Thyroid gland (tissue), 4 donors: ENCODE measurements at places on chromosomes 6 and 20. TPM values are rescaled to one million over a fixed set of nuclear protein-coding genes. Genes with fewer than 3 reads are reported as not detected.

DNA sequence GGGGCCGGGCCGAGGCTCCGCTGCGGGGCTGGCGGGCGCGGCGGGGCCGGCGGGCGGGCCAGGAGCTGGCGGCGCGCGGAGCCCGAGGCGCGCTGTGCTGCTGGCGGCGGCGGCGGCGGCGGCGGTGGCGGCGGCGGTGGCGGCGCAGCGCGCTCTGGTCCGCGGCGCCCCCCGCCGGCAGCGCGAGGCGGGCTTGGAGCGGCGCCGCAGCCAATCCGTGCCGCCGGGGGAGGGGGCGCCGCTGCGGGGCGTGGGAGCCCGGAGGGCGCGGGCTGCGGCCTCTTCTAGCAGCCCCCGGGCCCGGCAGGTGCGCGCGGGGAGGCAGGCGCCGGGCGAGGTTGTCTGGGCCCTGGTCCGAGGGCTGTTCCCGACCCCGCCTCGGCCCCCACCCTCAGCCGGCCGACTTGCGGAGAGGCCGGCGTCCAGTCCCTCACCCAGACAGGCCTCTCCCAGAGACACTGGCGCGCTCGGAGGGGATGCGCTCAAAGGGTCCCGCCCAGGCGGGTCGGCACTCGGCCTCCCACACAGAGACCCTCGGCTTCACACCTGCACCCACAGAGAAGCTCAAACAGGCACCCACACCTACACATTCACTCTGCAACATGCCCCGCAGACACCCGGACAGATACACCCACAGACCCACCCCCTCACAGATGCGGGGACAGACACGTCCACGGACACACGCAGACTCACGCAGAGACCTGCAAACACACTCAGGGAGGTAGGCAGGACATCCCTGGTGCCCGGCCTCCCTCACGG lies at the start of gene RIMS4:
Gene RIMS4 (minus strand): TSS at position 156 of the 759 bp plus-strand sequence. CDS start 275 bp downstream, outside the sequence.
- peaks cover 11% of the 10 kb centered on the region for H3K4me1 ChIP-seq
- no peaks in the 10 kb centered on the region for H3K27me3 ChIP-seq
- no peaks in the 10 kb centered on the region for H3K36me3 ChIP-seq
- no peak within 1 kb of the TSS for H3K27ac ChIP-seq

DNA sequence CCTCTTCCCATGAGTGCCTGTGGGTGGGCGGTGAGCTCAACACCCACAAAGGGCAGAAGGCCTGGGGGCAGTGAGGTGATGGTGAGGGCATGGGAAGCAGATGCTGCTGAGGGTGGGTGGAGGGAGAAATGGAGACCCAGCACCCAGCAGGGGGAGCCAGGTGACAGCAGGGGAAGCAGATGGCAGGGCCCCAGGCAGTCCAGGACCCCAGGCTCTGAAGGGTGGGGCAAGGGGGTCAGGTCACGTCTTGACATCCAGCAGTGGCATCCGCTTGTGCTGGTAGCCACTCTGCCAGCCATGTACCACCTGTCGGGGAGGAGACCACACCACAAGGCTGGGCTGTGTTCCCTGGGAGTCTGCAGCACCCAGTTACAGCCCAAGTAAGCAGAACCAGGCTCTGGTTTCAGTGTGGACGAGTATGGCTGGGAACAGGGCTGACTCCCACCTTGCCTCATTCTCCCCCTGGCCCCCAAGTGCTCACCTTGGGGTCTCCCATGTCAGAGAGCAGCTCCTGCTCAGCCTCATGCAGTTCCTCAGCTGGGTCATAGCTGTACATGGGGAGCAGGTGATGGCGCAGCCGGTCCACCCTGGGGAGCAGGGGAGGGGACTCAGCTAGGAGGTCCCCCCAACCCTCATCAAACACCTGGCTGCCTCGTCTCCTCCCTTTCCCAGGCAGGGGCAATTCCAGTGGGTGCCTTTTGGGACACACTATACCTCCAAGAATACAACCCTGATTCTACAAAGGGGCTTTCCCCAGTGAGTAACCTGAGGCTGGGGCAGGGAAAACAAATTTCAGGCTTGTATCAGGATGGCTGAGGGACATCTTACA lies 2.0 kb downstream of the SMIM29 start:
- DNase-seq: peak; percentile 25
- H3K4me1 ChIP-seq: peaks cover 5% of the 10 kb centered on the region
- H3K36me3 ChIP-seq: no peaks in the 10 kb centered on the region
- H3K4me3 ChIP-seq: no peak overlapping the region
- H3K27me3 ChIP-seq: no peaks in the 10 kb centered on the region

DNA sequence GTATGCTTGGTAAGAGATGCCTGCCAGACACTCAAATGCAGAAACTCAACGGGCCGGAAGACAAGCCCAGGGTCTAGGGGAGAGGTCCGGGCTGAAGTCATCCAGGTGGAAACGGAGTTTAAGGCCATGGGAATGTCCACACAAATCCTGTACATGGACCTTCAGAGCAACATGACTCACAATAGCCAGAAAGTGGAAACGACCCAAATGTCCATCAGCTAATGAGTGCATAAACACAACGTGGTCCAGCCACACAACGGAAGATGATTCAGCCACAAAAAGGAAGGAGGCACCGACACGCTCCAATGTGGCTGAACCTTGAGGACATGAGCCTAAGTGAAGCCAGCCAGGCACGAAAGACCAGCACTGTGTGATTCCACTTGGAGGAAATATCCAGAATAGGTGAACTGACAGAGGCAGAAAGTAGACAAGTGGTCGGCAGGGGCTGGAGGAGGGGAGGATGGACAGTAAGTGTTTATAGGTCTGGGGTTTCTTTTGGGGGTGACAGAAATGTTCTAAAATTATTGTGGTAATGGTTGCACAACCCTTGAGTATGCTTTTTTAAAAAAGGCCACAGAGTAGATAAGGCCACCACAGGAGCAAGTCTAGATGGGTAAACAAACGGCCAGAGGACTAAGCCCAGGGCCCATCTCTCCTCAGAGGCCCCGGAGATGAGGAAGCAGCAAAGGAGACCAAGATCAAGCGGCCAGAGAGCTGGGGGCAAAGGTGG lies 105.6 kb downstream of the PREX1 start:
- H3K36me3 ChIP-seq: no peaks in the 10 kb centered on the region
- H3K4me3 ChIP-seq: no peak overlapping the region
- peak overlapping the region; percentile 36 for H3K27ac ChIP-seq
- no peaks in the 10 kb centered on the region for H3K27me3 ChIP-seq
- no peaks in the 10 kb centered on the region for H3K4me1 ChIP-seq

MRPL14 gene
- total RNA-seq: 80.5 TPM

MROH8 gene
- total RNA-seq: 2.3 TPM

DNA sequence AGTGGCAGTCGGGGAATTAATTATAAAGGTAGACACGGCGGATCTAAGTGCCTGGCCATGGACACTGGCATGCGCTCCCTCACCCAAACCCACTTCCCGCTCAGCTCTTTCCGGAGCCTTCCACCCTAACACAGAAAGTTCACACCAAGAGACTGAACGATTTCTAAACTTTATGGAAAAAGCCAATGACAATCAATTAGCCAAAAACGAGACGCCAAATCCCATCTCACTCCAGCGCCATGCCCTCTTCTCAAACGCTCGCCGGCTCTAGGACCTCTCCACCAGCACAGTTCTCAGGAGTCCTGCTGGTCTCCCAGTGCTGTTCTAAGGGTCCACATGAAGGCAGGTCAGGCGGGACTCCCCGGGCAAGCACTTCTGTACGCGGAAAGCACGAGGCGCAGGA lies 641 bp downstream of the SF3B5 start:
- no peaks in the 10 kb centered on the region for H3K36me3 ChIP-seq
- H3K27ac ChIP-seq: no peak overlapping the region
- peak overlapping the region; percentile 72 for H3K4me3 ChIP-seq
- peaks cover 14% of the 10 kb centered on the region for H3K4me1 ChIP-seq

- no peaks in the 10 kb centered on the region for H3K36me3 ChIP-seq
- no peaks in the 10 kb centered on the region for H3K27me3 ChIP-seq
- no peak overlapping the region for H3K4me3 ChIP-seq
- H3K4me1 ChIP-seq: no peaks in the 10 kb centered on the region
Observed at GRCh38 chr6:68196645-68197044, 438.4 kb upstream of the ADGRB3 start.

SLC35D3 gene
- total RNA-seq: not detected

GPSM3 gene
- 5.2 TPM for total RNA-seq

TLDC2 gene
- 1.5 TPM for total RNA-seq

DNA sequence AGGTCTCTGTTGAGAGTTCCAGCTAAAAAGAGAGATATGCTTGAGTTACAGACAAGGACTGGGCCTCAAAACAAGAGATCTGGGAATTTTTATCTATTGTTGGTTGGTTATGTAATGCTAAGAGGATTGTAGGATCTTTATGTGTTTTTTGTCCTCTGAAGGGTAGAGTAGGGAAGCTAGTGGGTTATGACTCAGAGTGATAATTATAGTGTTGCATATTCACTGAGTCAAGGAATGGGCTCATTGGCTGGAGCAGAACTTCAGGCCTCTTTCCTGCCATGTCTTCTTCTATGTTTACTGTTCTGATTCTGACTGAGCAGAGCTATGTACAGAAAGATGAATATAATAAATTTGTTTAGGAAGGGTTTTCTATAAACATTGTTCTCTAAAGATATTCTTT lies 66.1 kb upstream of the NOX3 start:
- no peaks in the 10 kb centered on the region for H3K36me3 ChIP-seq
- no peak for DNase-seq
- H3K27me3 ChIP-seq: no peaks in the 10 kb centered on the region

GRCh38 chr6:16358531-16359138 lies 120.2 kb downstream of the GMPR start:
- no peak overlapping the region for H3K27ac ChIP-seq
- no peaks in the 10 kb centered on the region for H3K4me1 ChIP-seq
- H3K27me3 ChIP-seq: no peaks in the 10 kb centered on the region
- H3K4me3 ChIP-seq: no peak overlapping the region
- no peak for DNase-seq
- no peaks in the 10 kb centered on the region for H3K36me3 ChIP-seq

GRIK2 gene
- 16.6 TPM for total RNA-seq

- no peak overlapping the region for H3K27ac ChIP-seq
- DNase-seq: no peak
- H3K36me3 ChIP-seq: no peaks in the 10 kb centered on the region
Observed at GRCh38 chr6:141587482-141588266, 545.1 kb upstream of the GJE1 start.

DNA sequence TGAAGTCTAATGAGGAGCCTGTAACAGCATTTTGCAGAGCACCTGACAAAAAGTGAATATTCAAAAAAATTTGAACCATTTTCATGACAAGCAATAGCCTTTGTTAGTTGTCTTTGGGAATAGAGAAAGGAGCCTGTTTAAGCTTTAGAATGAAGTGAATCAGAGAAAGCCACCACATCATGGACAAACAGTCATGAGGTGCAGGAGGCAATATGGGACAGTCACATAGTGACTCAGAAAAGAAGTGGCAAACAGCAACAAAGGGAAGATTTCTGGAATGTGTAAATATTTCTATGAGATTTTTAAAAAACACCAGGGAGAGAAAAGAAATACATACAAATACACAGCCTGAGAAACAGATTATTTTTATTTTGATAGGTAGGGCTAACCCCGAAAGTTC lies 6.6 kb downstream of the KLHL31 start:
- H3K27me3 ChIP-seq: no peaks in the 10 kb centered on the region
- H3K36me3 ChIP-seq: no peaks in the 10 kb centered on the region
- no peak for DNase-seq
- H3K4me3 ChIP-seq: no peak overlapping the region
- H3K4me1 ChIP-seq: no peaks in the 10 kb centered on the region

DNA sequence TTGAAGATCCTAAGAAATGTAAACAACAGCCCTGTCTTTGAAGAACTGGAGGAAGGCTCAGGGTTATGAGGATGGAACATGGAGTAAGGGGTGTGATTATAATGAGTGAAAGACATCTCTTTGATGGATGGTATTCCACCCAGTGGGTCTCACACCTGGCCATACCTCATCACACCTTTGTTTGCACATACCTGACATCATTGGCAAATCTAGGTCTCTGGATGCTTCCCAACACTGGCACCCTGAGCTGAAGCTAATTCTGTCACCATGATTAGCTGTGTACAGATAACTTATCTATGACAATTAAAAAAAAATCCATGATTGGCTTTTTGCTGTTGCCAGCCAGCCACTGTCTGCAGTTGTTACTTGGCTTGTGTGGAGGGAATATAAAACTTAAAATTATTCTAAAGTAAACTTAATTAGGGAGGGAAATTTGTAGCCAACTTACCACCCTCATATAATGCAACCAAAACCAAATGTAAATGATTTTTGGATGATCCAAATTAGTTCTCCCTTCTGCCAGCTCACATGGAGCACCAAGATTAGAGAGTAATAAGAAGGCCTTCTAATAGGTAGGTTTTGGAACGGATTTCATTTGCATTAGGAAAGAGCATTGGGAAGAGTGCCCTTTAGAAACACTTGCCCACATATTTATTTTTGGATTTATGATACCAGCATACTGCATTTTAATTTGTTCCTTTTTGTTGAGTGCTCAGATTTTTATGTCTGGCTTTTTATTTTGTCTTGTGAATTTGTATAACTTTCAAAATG lies 249.5 kb downstream of the SOX4 start:
- DNase-seq: no peak
- H3K27ac ChIP-seq: no peak overlapping the region
- no peak overlapping the region for H3K4me3 ChIP-seq
- no peaks in the 10 kb centered on the region for H3K36me3 ChIP-seq

DNA sequence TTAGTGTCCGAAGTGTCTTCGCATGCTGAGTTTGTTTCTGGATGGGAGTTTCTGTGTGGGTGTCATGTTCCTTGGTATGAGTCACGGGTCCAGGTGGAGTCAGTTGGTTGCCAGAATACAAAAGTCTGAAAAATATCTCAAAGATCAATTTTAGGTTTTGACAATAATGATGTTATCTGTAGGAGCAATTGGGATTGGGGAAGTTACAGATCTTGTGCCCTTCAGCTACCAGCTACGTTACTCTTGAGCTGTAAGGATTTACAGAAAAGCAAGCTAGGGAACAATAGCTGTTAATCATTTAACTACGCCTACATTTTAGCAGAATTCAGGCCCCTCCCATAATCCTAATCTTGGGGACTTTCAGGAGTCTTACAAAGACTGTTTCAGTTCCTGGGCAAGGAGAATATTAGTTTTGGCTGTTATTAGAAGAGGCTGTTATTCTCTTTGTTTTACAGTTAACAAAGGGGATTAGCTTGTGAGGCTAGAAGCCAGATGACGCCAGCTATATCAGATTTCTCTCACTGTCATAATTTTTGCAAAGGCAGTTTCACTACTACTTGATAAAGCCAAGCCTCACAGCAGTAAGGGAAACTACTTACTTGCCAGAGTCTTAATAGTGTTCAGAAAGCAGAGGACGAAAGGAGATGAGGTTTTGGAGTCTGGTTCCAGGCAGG lies 15.4 kb upstream of the SLC22A16 start:
- H3K36me3 ChIP-seq: no peaks in the 10 kb centered on the region
- DNase-seq: no peak
- H3K4me1 ChIP-seq: no peaks in the 10 kb centered on the region
- H3K27me3 ChIP-seq: no peaks in the 10 kb centered on the region

SRC gene
- total RNA-seq: 17.1 TPM
